ENCODE measurements at places on chromosomes 16 and 17.

GRCh38 chr17:2094891-2095535 is 40.1 kb downstream of the HIC1 start:
- DNase-seq: no peak

DNA sequence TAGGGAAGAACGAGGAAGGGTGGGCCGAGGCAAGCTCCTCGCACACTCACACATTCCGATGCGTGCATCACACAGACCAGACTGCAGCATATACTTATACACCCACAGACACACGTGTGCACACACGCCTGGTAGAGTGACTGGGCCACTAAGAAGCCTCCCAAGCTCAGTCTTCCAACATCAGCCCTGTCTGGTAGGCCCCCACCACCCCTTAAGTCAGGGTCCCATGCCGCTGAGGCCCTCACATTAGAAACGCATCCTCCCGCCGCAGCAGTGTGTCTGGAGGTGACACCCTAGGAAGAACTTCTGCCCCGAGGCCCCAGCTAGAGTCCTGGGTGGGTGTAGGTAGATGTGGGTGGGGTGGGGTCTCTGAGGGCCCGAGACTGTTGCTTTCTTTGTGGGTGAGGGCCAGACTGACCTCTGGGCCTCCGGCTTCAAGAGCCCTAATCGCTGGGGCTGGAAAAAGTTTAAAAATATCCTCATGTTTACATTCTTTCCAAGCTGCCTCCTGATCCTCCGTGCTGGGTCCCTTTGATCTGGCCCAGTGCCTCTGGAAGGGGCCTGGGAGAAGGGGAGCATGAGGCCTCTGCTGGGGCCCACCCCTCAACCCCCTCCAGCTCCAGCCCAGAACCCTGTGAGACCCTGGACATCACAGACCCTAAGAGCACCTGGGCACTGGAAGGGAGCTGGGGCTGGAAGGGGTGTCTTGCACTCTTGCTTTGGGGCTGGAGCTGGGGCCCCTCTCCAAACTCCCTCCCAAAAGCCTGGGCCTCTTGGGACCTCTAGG is 13.6 kb downstream of the CDH16 start:
- no peak for DNase-seq

- no peak for DNase-seq
These were observed 6.0 kb downstream of the SREBF1 start for GRCh38 chr17:17830740-17831207.

DNA sequence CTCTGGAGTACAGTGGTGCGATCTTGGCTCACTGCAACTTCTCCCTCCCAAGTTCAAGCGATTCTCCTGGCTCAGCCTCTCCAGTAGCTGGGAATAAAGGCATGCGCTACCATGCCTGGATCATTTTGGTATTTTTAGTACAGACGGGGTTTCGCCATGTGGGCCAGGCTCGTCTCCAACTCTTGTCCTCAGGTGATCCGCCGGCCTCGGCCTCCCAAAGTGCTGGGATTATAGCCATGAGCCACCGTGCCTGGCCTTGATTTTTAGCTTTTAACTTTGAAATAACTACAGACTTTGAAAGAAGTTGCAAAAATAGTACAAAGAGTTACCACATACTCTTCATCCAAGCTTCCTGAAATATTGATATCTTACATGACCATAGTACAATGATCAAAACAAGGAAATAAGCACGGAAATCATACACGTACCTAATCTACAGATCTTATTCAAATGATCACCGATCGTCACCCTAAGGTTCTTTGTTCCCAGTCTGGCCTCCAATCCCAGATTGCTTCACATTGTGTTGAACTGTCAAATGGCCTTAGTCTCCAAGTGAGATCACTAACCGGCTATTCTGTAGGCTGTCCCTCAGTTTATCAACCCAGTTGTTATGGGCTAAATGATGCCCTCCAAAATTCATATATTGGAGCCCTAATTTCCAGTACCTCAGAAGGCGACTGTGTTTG is 18.4 kb downstream of the NPIPA1 start:
- no peak for DNase-seq

- DNase-seq: peak; percentile 19
These were observed 11.6 kb downstream of the KRT33A start for GRCh38 chr17:41338961-41339485.

DNA sequence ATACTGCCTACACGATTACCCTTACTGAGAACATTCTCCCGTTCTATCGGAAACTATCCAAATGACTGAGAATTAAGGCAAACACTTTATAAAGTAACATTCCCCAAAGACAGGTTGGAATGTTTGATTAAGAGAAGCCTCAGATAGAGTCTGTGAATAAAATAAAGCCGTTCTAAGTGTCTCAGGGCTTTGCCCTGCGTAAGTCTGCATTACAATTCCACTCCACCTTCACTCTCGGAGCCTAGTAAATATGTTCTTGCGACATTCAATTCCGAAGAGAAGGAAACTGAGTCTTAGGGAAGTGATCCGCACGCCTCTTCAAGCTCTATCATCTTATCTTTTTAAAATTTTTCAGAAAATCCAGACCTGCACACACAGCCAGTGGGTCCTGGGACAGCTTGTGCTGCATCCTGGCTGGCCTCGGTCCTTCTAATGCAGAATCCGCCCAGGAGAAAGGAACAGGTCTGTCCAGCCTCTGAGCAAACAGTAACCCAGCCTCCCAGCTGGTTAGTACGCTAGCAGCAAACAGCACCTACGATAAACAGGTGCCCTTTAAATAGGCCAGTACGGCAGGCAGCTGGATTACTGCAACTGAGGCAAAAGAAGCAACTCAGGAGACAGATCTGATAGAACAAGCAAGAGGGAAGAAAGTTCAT is 254.1 kb upstream of the IRX3 start:
- DNase-seq: no peak

DNA sequence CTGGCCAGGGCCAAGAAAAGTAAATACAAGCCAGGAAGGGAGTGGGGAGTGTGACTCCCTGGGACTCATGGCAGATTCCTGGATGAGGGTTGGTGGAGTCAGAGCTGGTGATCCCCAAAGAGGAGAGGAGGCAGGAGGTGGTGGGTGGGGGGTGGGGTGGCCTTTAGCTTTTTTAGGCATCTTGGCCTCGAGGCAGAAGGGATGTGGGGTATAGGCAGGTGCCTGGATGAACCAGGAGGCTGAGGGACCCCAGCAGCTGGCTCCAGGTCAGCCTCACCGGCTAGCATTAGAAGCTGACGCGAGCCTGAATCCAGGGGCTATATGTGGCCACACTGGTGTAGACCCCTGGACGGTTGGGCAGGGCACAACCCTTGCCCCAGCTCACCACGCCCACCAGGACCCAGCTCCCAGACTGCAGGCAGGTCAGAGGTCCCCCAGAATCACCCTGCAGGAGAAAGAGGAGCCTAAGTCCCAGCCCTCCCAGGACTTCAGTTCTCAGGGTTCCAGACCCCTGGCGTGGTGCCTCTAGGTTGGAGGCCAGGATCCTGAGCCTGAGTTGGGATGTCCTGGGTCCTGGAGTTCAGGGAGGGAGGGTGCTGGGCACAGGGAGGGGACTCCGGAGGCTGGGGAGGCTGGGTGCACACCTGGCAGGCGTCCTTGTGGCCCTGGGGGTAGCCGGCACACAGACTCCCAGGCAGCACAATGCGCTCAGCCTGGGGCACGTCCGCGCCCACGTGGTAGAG is 2.8 kb downstream of the PRSS33 start:
- DNase-seq: no peak

DNA sequence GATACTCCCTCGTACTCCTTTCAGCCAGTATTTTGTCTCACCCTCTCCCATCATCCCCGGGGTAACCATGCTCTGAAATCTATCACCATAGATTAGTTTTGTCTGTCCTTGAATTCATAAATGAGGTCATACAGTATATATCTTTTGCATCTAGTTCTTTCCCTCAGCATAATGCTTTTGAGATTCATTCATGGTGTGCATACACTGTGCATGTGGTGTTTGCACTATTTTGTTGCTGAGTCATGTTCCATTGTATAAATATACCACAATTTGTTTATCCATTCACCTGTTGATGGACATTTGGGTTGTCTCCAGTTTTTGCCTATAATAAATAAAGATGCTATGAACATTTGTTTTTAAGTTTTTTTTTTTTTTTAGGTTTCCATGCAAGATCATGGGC is 34.2 kb upstream of the NLRP1 start:
- no peak for DNase-seq

DNA sequence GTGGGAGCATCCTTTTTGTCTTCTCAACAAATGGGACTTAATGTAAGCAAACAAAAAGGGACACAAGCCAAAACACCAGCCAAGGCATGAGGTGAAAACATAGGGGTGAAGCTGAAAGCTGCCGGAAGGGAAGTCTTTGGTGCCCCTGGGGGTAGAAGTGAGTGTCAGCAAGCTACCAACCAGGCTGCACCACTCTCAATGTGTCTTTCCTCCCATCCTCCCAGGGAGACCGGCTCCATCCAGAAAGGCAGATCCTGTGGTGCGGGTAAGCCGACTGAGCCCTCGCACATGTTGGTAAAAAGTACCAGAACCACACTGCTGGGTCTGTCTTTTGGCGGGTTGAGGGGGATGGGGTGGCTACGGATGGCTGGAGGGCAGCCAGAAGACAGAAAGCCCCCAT is 52.0 kb upstream of the SREBF1 start:
- DNase-seq: no peak

DNA sequence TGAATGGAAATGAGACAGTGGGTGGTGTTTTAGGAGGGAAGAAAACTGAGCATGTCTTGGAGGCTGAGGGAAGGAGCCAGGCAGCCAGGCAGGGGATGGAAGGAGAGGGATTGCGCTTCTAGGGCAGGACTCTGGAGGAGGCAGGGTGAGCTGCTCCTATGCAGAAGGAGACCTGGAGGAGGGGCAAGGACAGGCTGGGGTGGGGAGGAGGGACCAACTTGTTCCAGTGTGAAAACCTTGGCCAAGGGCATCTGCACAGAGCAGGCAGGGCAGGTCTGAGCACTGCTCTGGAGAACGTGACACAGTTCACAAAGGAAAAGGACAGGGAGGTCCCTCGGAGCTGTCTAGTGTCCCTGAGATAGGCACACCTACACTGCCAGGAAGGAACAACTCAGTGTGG is 5.5 kb downstream of the GALK1 start:
- DNase-seq: no peak

GRCh38 chr17:14198575-14198974 is 38.1 kb downstream of the CDRT15 start:
- no peak for DNase-seq

DNA sequence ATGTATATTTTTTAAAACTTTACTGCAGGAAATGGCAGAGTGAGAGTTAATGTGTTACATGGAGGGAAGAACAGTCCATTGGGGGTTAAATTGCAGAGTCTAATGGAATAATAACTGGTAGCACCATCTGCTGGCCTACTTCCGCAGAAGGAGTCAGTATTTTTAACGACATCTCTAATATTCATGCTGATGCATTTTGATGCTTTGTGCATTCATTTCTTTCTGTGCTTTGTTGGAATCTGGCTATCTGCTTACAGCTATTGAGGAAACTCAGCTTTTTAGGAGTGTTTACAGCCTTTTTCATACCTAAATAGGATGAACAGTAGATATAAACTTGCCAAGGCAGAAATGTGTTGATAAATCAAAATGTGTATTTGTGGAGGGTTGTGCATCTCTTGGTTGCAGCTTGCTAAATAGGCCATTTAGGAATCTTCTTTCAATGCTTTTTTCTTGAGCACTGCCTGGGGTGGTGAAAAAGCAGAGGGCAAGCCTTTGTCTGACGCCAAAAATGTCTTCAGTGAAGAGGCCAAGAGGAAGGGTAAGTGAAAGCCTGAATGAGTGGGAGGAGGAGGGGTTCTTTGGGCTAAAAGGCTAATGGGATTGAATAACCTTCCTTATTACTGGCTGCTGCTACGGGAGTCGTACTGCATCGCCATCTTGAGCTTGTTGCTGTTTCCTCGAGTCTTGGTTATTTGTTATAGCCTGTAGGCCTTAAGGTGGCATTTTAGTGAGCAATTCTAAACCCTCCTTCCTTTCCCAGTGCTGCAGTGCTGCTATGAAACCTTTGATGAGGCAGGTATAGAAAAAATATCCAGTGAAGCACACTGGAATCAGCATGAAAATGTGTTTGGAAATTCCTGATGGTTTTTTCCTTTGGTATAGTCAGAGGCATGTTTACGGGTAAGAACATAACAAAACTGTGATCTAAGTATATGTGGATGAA is 153.3 kb downstream of the CHD9 start:
- DNase-seq: no peak

DNA sequence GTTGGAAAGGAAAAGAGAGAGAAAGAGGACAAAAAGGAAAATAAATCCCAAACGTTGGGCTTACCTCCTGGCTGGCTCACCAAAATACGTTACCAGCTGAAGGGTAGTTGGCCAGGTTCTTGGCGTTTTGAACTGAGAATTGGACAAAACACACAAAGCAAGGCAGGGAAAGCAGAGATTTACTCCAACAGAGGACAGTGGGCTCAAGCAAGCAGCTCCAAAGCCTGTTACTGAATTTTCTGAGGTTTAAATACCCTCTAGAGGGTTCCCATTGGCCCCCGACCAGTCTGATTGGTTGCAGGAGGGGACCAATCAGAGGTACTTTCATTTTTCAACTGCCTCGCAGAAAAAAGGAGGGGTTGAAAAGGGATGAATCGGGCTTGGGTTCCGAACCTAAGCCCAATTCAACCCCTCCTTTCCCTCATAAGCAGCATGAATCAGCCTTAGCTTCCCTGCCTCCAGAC is 55.6 kb upstream of the ALOX12 start:
- DNase-seq: no peak

GRCh38 chr16:81901484-81901883 is 109.8 kb downstream of the SDR42E1 start:
- DNase-seq: no peak

DNA sequence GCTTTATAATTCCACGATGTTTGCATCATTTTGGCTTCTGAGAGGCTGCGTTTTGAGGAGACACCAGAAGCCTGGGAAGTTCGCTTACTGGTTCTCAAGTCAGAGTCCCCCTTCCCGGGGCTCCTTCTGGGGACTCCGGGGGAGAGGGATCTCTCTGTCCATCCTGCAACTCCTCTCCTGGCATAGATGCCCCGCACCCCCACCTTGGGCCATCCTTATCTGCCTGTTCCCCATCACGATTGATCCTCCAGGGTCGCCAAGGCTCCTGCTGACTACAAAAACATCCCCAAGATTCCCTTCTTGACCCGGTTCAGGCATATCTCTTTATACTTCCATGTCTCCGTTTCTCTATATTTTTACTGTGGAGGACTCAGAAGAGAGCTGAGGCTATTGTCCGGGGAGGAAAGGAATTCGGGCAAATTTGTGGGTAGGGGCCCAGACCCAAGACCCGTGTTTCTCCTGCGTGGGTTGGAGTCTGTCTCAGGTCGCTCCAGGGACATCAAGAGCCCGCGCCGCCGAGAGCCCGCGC is 18.4 kb upstream of the HOXB13 start:
- DNase-seq: no peak
